Fibroblast of skin of left biceps (primary cell): ENCODE measurements at places on chromosomes 7 and 10.

GRCh38 chr7:18552943-18553604, 57.5 kb downstream of the HDAC9 start:
- no peak for DNase-seq

DNA sequence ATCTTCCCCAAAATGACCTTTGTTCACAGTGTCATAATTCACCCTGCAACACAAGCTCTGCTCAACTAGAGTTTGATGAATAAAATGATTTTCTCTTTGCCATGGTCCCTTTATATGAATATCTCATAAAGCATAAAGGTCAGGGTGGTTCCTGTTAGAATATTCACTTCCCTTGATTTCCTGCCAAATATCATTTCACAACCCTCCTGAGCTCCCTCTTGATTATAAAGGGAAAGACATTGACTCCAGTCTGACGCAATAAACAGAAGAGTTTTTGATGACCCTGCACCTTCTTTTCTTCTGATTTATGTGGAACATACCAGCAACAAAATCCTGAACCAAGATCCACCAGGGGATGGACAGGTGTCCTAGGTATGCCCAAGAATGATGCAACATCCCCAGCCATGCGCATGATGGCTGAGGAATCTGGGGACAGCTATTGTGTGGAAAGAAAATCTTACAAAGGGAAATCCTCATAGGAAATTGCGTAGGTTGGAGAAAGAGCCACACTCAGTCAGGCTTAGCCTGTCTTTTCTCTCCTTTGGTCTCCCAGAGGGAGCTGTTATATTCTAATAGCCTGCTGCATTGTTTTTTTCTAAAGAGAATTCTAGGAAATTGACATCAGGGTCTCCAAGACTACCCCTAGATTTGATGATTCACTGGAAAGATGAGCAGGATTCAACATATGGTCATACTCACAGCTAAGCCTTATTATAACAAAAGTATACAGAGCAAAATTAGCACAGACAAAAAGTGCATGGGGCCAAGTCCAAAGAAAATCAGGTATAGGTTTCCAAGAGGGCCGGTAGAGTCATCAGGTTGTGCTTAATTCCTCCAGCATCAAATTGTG, 18.8 kb downstream of the IFIT3 start:
- no peak for DNase-seq

DNA sequence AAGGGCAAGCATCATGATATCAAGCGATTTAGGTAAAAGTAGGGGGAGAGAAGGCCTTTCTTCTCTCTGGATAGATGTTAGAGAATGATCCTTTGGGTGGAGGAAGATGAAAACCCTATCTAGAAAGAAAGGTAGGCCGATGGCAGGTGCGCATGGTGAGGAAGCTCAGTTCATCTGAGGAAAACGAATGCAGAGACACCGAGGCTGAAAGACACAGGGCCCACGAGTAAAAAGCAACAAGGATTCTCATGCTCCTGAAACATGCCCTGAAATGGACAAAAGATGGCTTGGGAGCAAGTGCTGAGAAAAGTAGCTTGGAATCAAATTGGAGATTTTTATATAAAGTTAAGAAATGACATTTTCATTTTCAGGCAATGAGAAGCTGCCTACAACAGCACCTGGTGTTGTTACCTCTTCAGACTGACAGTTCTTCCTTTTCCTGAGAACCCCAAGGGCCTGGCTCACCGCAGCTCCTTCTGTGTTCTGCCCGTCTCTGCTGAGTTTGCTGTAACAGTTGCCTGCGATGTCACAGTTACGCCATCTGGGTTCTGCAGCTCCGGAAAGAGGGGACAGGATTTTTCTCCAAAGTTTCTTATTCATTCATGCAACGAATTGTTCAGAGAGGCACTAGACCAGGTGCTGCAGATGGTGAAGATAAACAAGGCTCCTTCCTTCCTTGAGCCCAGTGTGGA, 402.0 kb upstream of the KLF6 start:
- DNase-seq, result no peak

GRCh38 chr7:128103498-128104107, 72.4 kb upstream of the LRRC4 start:
- DNase-seq, result no peak

DNA sequence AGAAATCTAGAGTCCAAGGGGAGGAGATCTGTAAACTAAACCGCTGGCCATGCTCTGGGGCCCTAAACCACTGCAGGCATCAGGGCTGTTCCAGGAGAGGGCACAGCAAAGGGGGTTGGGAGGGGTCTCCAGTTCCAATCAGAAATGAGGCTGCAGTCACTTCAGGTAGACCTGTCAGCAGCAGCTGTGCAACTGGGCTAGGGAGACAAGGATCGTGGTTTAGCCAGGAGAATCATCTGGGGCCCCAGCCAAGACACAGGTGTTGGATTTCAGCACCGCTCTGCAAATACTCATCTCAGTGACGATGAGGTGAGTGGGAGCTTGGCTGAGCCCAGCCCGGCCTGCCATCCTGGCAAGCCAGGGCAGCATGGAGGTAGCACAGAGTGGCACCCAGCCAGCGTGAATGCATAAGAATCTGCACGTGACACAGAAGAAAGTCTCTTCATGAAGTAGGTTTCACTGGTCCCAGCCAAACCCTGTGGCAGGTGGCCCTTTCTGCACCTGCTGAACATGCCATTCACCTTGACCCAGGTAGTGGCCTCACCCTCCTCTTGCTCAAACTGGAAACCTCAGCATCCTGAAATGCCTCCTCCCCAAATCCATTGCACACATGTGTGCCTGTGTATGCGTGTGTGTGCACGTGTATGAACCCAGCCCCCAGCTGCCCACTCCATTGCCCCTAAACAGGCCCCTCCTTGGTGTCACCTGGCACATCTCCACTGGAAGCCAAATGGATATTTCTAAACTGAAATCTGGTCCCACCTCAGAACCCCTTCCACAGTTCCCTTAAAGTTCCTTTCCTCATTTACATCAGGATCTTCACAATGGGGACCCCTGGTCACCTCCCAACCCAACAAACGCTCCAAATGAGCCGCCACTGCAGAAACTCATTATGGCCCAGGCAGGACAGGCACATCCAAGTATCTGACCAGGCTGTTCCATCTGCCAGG, 9.6 kb downstream of the GPRIN2 start:
- DNase-seq, result no peak

GRCh38 chr10:119761106-119761505, 35.3 kb downstream of the INPP5F start:
- peak; percentile 57 for DNase-seq

GRCh38 chr10:59456199-59456598, 93.8 kb upstream of the FAM13C start:
- no peak for DNase-seq

DNA sequence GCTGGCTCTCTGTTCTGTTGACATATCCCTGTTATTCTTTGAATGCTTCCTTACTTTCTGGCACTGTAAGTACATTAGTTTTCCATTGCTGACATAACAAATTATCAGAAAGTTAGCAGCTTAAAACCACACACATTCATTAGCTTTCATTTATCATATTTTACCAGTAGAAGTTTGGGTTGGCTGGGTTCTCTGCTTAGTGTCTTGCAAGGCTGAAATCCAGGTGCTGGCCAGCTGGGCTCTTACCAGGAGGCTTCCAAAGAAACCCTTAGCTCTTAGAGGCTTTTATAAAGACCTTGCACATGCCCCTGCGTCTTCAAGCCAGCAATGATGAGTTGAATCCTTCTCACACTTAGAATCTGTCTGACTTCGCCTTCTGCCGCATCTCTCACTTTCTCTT, 160.6 kb downstream of the MLLT10 start:
- DNase-seq, result peak; percentile 86

GRCh38 chr7:98921608-98922372, 43.5 kb downstream of the TRRAP start:
- DNase-seq, result no peak

GRCh38 chr7:131087756-131088658, 239.7 kb upstream of the MKLN1 start:
- no peak for DNase-seq
